ENCODE measurements at places on chromosomes 1 and 21. TPM values are rescaled to one million over a fixed set of nuclear protein-coding genes. Genes with fewer than 3 reads are reported as not detected.

DNA sequence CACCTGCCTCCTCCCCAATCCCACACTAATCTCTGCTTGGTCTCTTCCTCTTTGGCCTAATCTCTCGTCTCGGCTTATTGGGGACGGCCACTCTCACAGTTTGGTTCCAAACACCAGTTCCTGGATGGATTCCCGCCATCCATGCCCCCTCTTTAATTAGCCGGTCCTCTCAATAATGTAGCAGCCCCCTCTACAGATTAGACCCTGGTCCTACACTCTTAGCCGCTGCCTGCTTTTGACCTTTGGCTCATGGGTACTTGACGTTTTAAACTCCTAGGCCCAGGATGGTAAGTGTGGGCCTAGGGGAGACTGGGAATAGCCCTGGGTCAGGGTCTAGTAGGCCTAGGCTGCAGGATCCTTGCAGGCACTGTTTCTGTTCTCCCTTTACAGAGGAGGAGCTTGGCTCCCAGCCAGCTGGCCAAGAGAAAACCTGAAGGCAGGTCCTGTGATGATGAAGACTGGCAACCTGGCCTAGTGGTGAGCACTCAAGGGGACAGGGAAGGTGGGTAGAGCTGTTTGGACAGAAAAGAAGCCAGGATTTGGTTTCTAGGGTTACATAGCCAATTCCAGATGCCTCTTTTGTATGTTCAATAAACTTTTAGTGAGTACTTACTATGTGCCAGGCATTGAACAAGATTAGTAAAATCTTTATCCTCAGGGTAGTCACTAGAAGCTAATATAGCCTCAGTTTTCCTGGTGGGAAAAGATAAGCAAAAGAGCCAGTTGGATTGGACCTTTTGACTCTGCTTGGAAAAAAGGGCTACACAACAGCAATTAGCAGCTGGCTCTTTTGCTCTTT lies 758 bp downstream of the RAD54L start:
- H3K27ac ChIP-seq, result peak overlapping the region; percentile 94
- peaks cover 24% of the 10 kb centered on the region for H3K36me3 ChIP-seq
- H3K4me1 ChIP-seq, result peaks cover 39% of the 10 kb centered on the region
- peak overlapping the region; percentile 97 for H3K4me3 ChIP-seq

DNA sequence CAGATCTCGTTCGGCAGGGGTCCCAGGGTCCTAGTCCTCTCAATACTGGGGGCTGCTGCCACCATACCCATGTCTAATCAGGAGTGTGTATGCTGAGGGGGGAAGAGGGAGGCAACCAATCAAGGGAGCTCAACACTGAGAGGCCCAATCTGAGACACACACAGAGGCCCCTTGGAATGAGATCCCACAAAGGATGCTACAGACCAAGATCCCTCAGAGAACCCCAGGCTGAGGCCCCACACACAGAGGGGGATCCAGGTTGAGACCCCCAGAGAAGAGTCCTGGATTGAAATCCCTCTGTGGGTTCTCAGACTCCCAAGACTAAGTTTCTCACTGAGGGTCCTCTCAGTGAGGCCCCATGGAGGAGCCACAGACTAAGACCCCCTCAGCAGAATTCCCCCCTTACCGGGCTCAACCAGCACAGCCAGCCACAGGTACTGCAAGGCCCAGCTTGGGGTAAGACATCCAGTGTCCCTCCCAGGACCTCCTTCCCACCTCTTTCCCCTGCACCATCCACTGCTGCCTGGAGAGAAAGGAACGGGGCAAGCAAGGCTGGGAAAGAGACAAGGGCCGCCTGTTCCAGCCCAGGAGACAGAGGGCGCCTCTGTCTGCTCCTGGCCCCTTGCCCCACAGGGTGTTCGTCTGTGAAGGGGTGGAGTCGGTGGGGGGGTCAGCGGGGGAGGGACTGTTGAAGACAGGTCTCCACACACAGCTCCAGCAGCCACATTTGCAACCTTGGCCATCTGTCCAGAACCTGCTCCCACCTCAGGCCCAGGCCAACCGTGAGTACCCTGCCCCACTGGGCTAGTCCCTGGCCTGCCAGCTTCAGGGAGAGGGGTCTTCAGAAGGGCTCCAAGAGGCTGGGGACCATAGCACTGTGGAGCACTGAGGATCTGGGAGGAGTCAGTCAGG lies at the start of gene S100A1:
Gene S100A1, plus strand, starts transcription at position 720 of the 912 bp plus-strand sequence. CDS start 2,088 bp downstream, outside the sequence.
- H3K4me3 ChIP-seq, result no peak within 1 kb of the TSS
- H3K27me3 ChIP-seq, result no peaks in the 10 kb centered on the region
- H3K36me3 ChIP-seq, result no peaks in the 10 kb centered on the region
- DNase-seq, result no peak
- no peak within 1 kb of the TSS for H3K27ac ChIP-seq

- H3K4me3 ChIP-seq, result no peak overlapping the region
- peak overlapping the region; percentile 45 for H3K27ac ChIP-seq
- H3K36me3 ChIP-seq, result peaks cover 66% of the 10 kb centered on the region
Observed at GRCh38 chr1:41626146-41626545, 141.7 kb upstream of the EDN2 start.

DNA sequence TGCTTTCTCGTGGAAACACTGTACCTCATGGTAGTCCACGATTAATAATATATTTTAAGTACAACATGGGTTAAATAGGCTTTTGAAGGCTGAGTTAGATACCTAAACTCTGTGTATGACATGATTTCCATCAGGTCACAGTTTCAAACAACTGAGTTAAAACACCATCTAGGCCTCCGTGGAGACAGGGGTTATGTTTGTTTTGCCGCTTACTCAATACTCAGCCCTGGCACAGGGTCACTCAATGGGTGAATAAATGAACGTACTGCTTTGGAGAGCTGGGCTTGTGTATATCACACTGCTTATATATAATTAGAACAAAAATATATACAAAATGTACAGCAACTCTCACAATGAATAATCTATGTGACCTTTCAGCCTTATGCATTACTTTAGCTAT lies 72.5 kb downstream of the PLPPR5 start:
- no peaks in the 10 kb centered on the region for H3K4me1 ChIP-seq
- no peak overlapping the region for H3K4me3 ChIP-seq
- no peaks in the 10 kb centered on the region for H3K36me3 ChIP-seq

GRCh38 chr1:230507666-230508402 lies 81.7 kb upstream of the PGBD5 start:
- no peak overlapping the region for H3K27ac ChIP-seq
- DNase-seq, result no peak
- no peaks in the 10 kb centered on the region for H3K36me3 ChIP-seq
- H3K27me3 ChIP-seq, result peaks cover 14% of the 10 kb centered on the region
- H3K4me3 ChIP-seq, result no peak overlapping the region

DNA sequence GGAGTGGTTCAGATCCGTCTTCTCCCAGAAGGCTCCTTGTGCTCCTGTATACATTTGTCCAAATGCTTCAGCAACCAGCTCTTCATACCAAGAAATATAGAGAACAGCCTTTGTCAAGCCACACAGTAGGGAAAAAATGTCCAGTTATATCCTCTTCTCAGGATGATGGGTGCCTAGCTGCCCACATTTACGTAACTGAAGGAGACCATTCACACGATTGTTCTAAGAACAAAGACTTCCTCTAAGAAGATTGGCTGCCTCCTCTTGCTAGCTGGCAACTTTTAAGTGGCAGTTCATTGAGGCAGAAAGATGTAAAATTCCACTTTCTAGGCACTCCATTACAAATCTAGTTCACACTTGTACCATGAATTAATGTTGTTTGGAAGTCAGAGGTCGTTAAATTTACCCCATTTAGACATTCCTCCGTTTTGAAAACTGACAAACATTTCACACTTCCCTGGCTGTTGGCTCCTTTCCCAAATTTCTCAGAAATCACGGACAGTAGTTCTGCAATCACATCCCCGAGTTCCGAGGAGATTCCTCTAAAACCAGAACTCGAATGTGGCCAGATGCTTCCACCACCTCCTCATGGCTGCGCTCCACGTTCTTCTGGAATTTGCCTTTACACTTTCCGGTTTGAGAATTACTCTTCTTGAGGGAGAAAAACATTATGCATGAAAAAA lies 45.6 kb upstream of the CSF1 start:
- H3K27me3 ChIP-seq, result no peaks in the 10 kb centered on the region
- H3K27ac ChIP-seq, result no peak overlapping the region
- H3K36me3 ChIP-seq, result peaks cover 3% of the 10 kb centered on the region
- no peak overlapping the region for H3K4me3 ChIP-seq
- no peak for DNase-seq

Gene CACNA1S
- not detected for total RNA-seq

- H3K27ac ChIP-seq, result no peak overlapping the region
- H3K36me3 ChIP-seq, result no peaks in the 10 kb centered on the region
- H3K4me1 ChIP-seq, result peaks cover 12% of the 10 kb centered on the region
- no peak for DNase-seq
- no peak overlapping the region for H3K4me3 ChIP-seq
- peaks cover 5% of the 10 kb centered on the region for H3K27me3 ChIP-seq
Observed at GRCh38 chr1:26597629-26598039, 68.1 kb downstream of the RPS6KA1 start.

- peaks cover 41% of the 10 kb centered on the region for H3K27me3 ChIP-seq
- H3K27ac ChIP-seq, result no peak overlapping the region
- H3K4me1 ChIP-seq, result peaks cover 16% of the 10 kb centered on the region
- no peaks in the 10 kb centered on the region for H3K36me3 ChIP-seq
- no peak for DNase-seq
Observed at GRCh38 chr1:166165661-166166328, 1.0 kb downstream of the FAM78B start.

DNA sequence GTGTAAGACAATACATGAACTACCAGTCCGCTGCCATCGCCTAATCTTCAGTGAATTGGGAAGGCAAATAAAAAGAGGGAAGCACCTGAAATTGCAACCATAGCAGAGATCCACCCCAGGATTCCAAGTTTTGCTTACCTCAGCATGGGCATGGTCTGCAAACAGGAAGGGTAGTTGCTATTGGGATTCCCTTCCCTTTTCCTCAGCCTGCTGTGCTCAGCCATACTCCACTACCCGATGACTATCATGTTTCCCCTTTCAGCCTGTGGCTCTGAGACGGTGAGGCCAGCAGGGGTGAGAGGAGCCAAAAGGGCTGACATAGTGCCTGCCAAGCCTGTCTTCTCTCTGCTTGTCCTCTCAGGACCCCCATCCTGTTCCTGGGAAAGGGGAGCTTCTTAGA lies 64.2 kb downstream of the GPR137B start:
- peaks cover 17% of the 10 kb centered on the region for H3K36me3 ChIP-seq
- H3K4me3 ChIP-seq, result no peak overlapping the region
- H3K27ac ChIP-seq, result no peak overlapping the region

Gene RIT1
- total RNA-seq, result 22.3 TPM

DNA sequence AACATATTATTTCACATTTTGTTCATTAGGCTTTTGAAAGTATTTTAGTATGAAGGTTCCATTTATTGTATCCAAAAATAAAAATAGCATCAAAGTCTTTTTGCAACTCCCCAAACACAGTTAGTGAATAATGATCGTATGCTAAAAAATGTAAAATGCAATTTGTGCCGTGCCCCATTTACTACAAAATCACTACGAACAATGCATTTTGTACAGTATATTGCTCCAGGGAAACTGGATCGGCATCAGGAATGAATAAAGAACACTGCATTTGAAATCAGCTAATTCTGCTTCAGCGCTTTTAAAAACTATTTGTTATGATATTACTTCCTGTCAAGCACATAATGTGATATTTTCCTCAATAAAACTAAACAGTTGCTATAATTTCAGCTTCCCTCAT lies 547.8 kb downstream of the DPYD start:
- no peak overlapping the region for H3K27ac ChIP-seq
- H3K27me3 ChIP-seq, result no peaks in the 10 kb centered on the region
- no peak for DNase-seq
- H3K4me1 ChIP-seq, result peaks cover 7% of the 10 kb centered on the region
- H3K36me3 ChIP-seq, result peaks cover 2% of the 10 kb centered on the region
- H3K4me3 ChIP-seq, result no peak overlapping the region

DNA sequence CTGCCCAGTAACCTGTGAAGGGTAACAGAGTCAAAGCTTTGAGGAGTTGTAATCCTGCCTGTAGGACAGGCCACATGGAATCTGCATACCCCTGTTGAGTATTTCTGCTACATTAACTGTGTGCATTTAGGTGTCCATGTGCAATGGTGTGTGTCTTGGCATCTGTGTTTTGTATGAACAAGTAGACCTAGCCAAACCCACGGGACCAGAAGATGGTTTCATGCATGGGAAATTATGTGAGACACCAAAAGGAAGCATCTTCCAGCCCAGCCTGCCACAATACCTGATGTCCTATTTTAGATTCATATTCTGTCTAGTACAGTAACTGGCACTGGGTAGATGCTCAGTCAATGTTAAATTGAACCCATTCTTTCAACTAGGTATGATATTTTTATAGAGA lies 70.8 kb upstream of the KCND3 start:
- H3K4me1 ChIP-seq, result no peaks in the 10 kb centered on the region
- no peak for DNase-seq
- no peaks in the 10 kb centered on the region for H3K36me3 ChIP-seq
- no peak overlapping the region for H3K4me3 ChIP-seq

Gene ACAP3
- total RNA-seq, result 55.1 TPM

- DNase-seq, result no peak
- no peak overlapping the region for H3K27ac ChIP-seq
- H3K4me3 ChIP-seq, result no peak overlapping the region
- H3K4me1 ChIP-seq, result peaks cover 17% of the 10 kb centered on the region
Observed at GRCh38 chr1:99825098-99825497, 25.1 kb upstream of the AGL start.

DNA sequence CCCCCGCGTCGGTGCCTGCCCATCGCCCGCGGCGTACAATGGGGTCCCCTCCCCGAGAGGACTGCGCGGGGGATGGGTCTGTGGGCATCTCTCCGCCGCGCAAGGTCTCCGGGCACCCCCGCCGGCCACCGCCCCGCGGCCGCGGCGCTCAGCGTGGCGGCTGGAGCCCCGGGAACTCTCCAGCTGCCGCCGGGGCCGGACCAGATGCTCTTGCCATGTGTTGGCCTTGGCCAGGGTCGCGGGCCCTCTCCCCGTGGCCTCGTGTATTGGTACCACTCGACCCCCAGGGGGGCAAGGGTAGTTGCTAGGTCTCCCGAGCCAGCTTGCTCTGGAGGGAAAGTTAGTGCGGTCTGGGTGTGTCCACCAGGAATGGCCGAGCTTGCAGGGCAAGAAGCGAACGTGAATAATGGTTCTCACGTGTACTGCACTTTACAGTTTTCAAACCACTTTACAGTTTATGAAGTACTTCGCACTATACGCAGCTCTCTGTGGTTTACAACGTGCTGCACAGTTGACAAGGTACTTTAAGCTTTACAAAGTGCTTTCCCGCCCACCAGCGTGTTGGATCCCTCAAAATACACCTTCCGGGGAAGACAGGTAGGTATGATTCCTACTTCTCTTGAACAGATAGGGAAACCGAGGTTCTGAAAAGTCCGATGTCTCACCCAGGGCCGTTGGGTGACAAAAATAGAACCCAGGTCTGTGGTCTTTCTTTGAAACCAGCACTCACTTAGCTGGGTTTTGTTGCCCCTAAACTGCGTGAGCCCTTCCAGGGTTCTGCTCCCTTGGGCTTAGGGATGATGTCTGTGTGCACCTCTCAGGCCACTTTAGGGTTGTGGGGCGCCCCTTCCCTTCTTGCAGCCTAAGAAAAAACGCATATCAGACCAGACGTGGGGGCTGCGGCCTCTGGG lies 1.2 kb downstream of the EPHB2 start:
- no peaks in the 10 kb centered on the region for H3K36me3 ChIP-seq
- DNase-seq, result no peak
- no peak overlapping the region for H3K27ac ChIP-seq
- H3K4me1 ChIP-seq, result no peaks in the 10 kb centered on the region
- no peak overlapping the region for H3K4me3 ChIP-seq

Gene FAM163A
- total RNA-seq, result not detected

- H3K36me3 ChIP-seq, result no peaks in the 10 kb centered on the region
- no peak overlapping the region for H3K4me3 ChIP-seq
- DNase-seq, result no peak
- H3K27me3 ChIP-seq, result peaks cover 5% of the 10 kb centered on the region
- H3K27ac ChIP-seq, result no peak overlapping the region
Observed at GRCh38 chr1:198435056-198435455, 105.4 kb downstream of the ATP6V1G3 start.
